ENCODE measurements at places on chromosomes 5 and 9. TPM values are rescaled to one million over a fixed set of nuclear protein-coding genes. Genes with fewer than 3 reads are reported as not detected.

DNA sequence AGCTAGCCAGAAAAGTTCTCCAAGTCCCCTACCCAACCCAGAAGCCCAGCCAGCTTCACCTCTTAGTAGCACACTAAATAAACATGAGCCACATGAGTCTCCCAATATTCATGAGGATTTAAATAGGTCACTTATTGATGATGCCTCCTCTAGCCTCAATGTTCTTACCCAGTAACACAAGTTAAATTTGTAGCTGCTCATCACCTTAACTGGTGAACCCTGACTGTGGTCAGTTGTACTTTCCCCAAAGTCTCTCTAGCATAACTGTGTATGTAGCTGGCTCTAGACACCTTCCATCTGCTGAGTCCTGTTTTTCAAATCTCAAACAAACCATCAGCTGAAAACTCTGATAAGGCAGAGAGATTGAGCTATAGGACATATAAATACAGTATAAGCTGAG, 100.3 kb upstream of the ELAVL2 start:
- DNase-seq, result no peak

- no peak for DNase-seq
These were observed 84.8 kb upstream of the ZBTB43 start for GRCh38 chr9:126720036-126720435.

- peak; percentile 77 for DNase-seq
These were observed 24.2 kb upstream of the RNU6ATAC start for GRCh38 chr9:134188386-134189144.

DNA sequence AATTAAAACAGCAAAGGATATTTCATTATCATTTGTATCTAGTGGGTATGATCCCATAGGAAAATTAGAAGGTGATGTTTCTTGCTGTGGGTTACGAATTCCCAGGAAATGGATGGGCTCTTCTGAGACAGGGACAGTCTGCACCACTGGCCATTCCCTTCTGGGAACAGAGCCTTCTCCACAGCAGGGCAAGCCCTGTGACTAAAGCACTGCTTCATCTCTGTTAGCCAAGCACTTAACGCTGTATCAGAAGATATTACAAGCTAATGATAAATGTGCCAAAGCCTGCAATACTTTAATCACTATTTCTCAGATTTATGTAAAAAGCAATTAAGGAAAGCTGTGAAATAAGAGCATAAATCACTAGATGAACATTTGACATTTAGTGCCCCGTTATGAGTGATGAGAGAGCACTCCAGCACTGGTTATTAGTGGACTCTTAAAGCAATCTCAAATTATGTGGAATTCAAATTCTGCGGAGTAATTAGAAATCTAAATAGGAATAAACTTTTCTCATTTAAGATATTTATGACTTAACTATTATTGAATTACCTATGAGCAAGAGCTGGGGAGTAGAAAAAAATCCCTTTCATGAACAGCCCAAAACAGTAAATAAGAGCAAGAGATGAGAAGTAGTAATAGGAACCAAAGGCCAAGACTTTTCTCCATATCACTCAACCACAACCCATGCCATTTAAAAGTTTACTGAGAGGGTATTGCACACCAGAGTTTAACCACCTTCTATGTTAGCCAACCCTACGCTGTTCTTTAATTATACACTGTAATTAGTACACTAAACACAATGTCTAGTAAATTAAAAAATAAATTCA, 49.2 kb downstream of the FAM240B start:
- no peak for DNase-seq

The ZNF883 gene
- 7.1 TPM for total RNA-seq
